ENCODE measurements at places on chromosomes 13 and 19. TPM values are rescaled to one million over a fixed set of nuclear protein-coding genes. Genes with fewer than 3 reads are reported as not detected.

DNA sequence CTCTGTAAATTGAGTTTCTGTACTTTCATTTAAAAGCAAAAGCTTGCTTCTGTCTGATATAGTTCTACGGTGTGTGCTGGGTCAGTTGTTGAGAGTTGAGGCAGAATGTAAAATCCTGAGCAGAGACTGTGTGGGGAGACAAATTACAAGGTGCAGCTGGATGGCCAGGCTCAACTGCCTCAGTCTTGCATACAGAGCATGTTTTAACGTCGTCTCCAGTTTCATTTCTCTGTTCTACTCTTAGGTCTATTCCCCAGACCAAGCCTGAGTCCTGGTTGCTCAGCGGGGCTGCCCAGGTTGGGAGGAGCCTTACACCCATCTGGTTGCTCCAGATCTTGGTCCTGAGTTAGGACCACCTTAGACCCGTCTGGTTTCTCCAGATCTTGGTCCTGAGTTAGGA lies 54.4 kb upstream of the MEDAG start:
- no peak for DNase-seq

GRCh38 chr13:43611281-43612273 lies 175.2 kb downstream of the ENOX1 start:
- no peak for DNase-seq

DNA sequence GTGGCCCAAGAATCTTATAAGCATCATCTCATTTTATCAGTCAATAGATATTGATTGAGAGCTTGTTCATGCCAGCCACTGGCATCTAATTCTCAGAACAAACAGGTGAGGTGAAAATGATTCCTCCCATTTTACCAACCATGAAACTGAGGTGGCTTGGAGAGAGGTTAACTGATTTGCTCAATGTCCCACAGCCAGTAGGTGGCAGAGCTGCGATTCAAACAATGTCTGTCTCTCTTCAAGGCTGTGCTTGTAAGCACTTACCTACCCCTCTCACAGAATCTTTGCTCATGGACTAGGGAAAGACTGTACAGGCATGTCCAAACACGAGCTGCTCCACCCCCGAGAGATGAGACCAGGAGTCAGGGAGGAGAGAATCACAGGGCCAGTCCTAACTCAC lies 21.5 kb upstream of the GSX1 start:
- DNase-seq = no peak

Gene PDX1
- total RNA-seq = not detected

DNA sequence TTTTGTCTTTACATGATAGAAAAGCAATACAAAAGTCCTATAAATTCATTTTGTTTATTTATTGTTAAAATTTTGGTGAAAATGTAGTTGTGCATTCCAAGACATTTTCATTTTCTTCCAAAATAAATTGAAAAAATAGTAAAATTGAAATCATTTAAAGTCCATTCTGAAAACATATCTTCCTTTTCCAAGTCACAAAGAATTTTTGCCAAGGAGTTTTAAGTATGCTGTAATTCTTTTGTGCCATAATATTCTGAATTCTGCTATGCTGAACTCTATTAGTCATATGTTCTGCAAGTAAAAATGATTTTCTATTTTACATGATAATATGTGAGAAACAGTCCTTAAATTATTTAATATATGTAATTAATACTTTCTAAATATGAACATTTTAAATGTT lies 879.6 kb upstream of the SLC10A2 start:
- no peak for DNase-seq
